ENCODE measurements at places on chromosomes 4 and X.

- DNase-seq: no peak
Observed at GRCh38 chrX:118222421-118222820, 105.8 kb upstream of the KLHL13 start.

GRCh38 chrX:28850955-28851354 lies 263.7 kb downstream of the IL1RAPL1 start:
- DNase-seq: no peak

- no peak for DNase-seq
Observed at GRCh38 chr4:3295837-3296624, 3.2 kb downstream of the RGS12 start.

DNA sequence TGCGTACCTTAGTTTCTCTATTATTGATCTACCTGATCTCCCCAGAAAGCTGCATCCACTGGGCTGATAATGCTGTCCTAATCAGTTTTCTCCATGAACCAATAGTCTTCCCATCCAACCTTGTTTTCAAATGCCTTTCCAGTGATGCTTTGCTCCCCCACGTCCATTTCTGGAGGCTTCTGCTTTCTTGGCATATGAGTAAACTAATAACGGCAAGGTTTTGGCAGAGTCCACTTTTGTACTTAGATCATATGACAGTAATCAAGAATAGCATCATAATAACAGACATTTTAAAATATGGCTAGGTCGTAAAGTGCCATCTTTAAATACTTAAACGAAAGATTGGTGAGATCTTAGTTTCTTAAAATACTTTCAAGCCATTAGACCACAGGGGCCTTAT lies 38.4 kb upstream of the FAM9B start:
- DNase-seq: no peak

- no peak for DNase-seq
Observed at GRCh38 chrX:53116101-53116500, 22.2 kb downstream of the KANTR start.

DNA sequence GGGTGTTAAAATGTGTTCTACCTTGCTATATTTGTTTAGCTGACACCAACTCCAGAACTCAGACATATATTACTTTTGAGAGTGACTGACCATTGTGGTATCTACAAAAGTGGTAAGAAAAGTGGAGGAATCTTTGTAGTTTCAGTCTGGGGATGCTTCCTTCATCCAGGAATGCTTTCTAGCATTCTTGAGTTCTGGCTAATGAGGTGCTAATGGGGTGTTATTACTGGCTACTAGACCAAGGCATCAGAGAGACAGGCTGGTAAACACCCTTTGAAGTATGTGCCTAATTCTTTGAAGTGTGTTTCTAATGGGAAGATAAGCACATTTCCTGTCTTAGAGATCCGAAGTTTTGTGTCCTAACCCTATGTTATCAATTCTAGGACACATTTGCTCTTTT lies 310.4 kb downstream of the SPRY1 start:
- DNase-seq: no peak
